Testis (tissue), 5 donors: ENCODE measurements at places on chromosomes 5 and 9.

- DNase-seq = no peak
These were observed 115.4 kb downstream of the RGS3 start for GRCh38 chr9:113578882-113579282.

GRCh38 chr5:159786901-159787691 is 129.2 kb upstream of the ADRA1B start:
- DNase-seq = peak; percentile 57

GRCh38 chr5:96509316-96509715 is 76.3 kb upstream of the PCSK1 start:
- no peak for DNase-seq

DNA sequence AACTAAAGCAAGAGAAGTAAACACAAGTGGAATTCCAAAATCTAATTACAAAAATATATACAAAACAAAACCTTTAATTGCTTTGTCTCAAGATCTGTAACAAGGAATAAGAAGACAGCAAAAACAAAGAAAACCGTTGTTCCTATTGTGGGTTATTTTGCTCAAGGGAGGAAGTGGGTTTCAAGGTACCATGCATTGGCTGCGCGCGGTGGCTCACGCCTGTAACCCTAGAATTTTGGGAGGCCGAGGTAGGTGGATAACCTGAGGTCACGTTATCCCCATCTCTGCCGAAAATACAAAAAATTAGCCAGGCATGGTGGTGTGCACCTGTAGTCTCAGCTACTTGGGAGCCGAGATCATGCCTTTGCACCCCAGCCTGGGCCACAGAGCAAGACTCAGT is 12.1 kb upstream of the IQGAP2 start:
- no peak for DNase-seq

DNA sequence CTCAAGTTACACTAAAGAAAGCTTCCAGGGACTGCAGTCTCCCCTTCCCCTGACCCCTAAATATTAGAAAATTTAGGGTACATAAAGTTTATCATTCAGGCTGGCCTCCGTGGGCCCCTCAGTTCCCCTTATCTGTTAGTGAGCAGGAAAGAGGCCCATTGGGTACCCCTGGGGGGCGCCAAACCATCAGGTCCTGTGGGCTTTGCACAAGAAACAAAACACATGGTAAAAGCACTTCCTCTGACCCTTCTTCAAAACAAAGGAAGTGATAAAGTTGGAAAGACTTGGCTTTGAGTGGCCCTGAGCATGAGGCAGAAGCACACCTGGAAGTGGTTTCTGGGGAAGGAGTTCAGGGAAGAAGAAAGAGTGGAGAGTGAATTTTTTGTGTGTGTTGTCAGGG is 213.0 kb downstream of the SMARCA2 start:
- peak; percentile 23 for DNase-seq

GRCh38 chr5:59036274-59036961 is 453.5 kb downstream of the RAB3C start:
- no peak for DNase-seq

GRCh38 chr5:120139039-120139438 is 325.1 kb upstream of the PRR16 start:
- no peak for DNase-seq
